Upper lobe of left lung (tissue), 6 donors: ENCODE measurements at places on chromosomes 4 and X. TPM values are rescaled to one million over a fixed set of nuclear protein-coding genes. Genes with fewer than 3 reads are reported as not detected.

GRCh38 chrX:12844319-12844718 is 22.6 kb upstream of the TLR7 start:
- DNase-seq, result no peak

DNA sequence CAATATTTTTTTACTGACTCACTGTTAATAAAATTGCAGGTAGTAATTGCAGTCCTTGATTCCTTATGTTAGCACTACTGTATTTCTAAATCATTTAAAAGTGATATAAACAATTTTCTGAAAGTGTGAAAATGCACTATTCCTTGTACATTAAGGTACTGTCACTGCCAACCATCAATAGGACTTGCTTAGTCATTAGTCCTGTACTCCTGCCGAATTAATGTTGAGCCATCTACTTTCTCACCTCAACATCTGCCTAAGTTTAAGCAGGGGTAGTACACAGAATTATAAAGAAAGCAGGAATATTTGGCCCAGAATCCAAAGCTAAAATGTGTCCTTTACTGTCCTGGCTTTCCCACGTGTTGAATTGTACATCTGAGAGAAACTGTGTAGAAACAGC is 87.0 kb upstream of the TRPC3 start:
- DNase-seq, result no peak

GRCh38 chr4:171478181-171478580 is 335.0 kb upstream of the GALNTL6 start:
- DNase-seq, result no peak

GRCh38 chrX:132958091-132958703 is at the start of gene HS6ST2:
TSS of gene HS6ST2 (minus strand) at chrX:132958629.
- no peak for DNase-seq

DNA sequence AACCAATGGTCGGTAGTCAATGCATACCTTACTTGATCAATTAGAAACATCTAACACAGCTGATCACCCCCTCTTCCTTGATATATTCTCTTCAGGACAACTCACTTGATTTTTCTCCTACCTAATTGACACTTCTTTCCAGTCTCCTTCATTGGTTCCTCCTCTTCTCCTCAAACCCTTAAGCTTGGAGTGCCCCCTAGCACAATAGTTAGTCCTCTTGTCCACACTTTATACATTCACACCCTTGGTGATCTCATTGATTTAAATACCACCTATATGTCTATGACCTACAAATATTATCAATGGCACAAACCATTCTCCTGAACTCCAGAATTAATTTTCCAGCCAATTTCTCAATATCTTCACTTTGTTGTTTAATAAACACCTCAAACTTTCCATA is 724.0 kb downstream of the ADGRL3 start:
- DNase-seq, result no peak

DNA sequence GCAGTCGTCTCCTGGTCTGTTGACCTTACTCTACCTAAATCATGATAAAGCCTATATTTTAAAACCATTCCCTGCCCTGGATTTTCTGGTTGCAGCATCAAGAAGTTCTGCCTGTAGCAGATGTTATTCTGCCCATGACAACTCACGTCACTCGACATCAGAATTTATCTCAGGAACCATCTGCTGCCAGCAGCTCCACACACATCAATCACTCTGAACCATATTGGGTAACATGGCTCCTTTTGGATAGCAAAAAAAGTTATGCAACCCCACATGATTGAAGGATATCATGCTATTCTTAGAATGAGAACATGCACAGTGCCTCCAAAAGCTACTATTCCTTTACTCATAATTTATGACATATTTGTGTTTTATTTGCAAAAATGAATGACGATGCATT is 341.4 kb downstream of the DHRSX start:
- DNase-seq, result no peak

- DNase-seq, result no peak
These were observed 164.4 kb downstream of the QDPR start for GRCh38 chr4:17347445-17347844.

DNA sequence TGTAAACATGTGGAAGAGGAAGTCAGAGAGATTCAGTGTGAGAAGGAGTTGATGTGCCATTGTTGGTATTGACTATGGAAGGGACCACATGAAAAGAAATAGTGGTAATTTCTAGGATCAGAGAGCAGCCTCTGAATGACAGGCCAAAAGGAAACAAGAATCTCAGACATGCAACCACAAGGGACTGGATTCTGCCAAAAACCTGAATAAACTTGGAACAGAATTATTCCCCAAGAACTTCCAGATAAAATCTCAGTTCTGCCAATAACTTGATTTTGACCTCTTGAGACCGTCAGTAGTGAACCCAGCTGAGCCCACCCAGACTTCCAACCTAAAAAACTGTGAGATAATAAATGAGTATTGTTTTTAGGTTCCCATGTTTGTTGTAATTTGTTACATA is 653.6 kb upstream of the NR3C2 start:
- no peak for DNase-seq

DNA sequence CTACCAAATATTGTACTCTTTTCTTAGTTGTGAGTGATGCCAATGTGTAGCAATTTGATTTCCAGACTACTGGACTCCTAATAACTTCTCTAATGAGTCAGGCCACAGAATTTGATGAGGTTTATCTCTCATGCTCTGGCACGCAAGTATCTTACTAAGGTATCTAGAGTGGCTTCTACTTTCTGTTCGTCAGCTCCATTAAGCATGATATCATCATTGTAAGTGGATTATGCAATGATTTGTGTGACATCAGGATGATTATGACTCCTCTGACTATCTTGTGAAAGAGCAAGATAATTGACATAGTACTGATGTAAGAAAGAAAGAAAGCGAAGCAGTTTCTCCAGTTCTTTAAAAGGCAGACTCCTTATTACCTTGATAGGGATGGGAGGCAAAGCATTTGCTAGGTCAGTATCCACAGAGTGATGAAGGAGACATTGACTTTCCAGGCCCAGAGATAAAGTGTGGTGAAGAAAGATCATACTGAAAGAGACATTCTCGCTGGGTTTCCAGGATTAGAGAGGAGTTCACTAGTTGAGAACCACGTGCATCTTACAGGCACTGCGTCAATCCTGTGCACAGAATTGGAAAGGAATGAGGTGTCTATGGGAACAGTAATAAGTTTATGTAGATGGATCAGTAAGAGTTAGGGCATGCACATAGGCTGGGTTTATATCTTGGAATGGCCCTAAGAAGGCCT is 161.9 kb upstream of the STK26 start:
- DNase-seq, result no peak

GRCh38 chr4:127642169-127642568 is 9.4 kb downstream of the INTU start:
- DNase-seq, result no peak

- no peak for DNase-seq
These were observed 312.2 kb upstream of the DIAPH2 start for GRCh38 chrX:96372313-96373046.

DNA sequence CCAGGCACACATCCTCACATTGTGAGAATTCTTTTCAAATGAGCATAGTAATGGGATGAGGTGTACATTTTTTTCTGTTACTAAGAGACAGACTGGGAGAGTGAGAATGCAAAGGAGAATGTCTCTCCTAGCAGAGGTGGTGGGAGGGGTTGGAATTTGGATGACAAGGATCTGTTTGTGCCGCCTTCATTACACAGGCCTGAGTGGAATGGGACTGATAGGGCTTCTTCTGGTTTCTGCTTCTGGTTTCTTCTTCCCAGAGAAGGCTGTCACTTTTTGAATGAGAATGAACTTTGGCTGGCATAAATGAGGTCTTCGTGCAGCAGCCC is 55.4 kb downstream of the C4orf51 start:
- no peak for DNase-seq

DNA sequence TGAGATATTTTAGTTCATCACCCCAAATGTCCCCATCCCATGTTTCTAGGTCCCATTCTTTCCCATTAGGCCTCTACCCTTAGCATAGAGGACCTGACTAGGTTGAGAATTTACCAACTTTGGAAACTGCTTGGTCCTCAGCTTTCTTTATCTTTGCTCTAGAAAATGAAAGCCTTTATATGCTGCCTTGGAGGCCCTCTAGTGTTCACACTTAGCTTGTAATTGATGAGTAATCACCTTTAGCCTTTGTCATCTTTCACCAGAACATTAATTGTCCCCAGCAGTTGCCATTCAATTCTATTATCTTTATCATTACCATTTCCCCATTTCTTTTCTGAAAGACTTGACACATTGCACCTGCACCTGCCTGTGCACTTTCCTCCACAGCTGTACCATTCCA is 589.2 kb upstream of the NR3C2 start:
- DNase-seq, result no peak

MTNR1A gene
- not detected for total RNA-seq

HAUS7 gene
- 23.6 TPM for total RNA-seq

CXCL11 gene
- total RNA-seq, result not detected

ZBTB49 gene
- 4.3 TPM for total RNA-seq

HPRT1 gene
- 15.7 TPM for total RNA-seq

TCP11X1 gene
- not detected for total RNA-seq

PCGF3 gene
- total RNA-seq, result 36.4 TPM
